ENCODE measurements at places on chromosomes 2 and 18. TPM values are rescaled to one million over a fixed set of nuclear protein-coding genes. Genes with fewer than 3 reads are reported as not detected.

- no peak for DNase-seq
Measured at GRCh38 chr2:140440815-140441214, 1660.6 kb upstream of the NXPH2 start.

DNA sequence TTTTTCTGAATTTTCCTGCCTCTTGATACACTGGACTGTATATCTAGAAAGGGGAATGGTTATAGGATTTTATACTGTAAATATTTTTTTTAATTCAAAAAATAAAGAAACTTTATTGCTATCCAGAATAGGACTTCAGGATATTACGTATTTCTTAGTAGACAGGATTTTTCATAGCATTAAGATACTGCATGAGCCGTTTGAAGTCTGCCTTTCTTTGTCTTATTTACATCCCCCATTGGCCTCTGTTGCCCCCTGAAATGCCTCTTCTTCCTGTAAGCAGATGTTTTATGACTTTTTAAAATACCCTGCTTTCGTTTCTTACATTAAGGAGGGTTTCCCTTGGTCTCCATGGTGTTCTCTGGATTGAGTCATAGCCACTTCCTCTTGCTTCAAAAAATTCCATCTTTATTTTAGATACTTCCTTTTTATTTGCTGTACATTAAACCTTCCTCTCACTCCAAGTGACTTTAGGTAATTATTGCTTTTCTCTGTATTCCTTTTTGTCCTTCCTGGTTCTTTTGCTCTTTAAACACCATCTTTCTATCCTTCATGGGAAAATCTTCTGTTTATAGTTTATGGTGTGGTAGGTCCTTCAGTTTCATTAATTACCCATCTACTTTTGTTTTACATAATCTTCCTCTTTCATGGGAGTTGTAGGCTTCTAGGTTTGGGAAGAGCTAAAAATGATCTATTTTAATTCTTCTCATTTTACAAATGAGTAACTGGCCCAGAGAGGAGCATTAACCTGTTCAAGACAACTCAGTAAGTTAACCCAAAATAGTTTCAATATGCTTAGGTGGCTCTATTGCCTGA lies 72.6 kb downstream of the ZNF532 start:
- DNase-seq = no peak

- DNase-seq = no peak
Measured at GRCh38 chr2:217402761-217403383, 543.0 kb upstream of the TNP1 start.

DNA sequence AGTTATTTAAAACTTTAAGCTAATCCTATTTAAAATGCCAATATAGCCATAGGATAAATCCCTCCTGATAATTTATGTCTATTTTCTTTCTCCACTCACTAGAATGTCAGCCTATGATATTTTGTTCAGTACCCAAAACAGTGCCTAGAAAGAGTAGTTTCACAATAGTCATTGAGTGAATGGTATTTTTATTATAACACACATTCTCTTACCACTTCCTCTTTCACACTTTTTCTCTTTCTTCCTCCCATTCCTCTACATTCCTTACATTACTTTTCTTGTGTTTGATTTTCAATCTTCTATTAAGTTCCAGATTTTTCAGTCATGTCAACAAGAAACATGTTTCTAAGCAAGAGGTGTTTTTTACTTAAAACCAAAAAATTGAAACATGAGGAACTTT lies 327.6 kb upstream of the UBE2E3 start:
- no peak for DNase-seq

- DNase-seq = no peak
Measured at GRCh38 chr18:29071869-29072268, 894.9 kb upstream of the CDH2 start.

GRCh38 chr2:57598551-57598950 lies 448.1 kb upstream of the VRK2 start:
- DNase-seq = no peak

- DNase-seq = peak; percentile 82
Measured at GRCh38 chr2:195535911-195536522, 121.0 kb upstream of the SLC39A10 start.

DNA sequence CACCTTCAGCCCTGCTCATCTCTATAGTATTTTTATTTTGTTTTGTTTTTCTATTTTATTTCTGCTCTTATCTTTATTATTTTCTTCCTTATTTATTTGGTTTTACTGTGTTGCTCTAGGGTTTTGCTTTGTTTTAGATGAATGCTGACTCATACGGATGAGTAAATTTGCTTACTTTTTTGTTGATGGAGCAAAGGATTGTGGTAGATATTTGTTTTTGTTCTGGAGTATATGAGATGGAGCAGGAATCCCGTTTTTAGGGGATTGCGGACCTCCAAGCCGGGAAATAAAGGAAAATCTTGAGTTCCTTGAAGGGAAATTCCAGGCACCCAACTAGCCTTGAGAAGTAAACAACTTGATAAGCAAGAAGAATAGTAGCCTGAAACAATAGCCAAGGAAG lies 15.3 kb upstream of the COLEC12 start:
- DNase-seq = no peak

DNA sequence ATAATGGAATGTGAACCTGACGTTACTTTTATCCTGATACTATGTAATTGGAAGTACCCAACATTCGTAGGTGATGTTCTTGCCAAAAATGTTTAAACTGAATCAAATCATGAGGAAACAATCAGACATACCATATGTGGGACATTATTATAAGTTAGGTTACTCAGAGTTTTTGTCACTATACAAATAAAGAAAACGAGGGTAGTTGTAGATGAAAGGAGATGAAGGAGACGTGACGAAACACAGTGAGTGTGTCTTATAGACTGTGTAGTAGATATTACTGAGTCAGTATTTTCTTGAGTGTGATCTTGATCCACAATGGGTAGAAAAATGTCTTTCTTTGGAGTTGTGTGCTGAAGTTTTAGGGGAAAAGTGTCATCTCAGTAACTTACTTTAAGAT lies 176.8 kb downstream of the ZNF407 start:
- no peak for DNase-seq

DNA sequence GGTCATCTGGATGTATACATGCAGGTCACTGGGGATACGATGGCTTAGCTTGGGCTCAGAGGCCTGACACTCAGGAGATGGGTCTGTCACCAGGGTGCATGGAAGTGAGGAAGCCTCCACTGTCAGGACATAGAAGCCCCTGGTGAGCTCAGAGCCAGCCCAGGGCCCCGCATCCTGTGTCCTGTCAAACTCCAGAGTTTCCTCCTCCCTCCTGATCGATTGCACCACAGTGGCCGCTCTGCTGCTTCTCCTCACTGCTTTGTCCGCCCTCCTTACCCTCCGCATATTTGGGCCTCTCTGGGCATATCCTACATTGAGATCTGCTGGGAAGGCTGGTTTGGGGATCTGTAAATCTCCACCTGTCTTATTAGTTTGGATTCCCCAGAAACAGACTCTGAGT lies 37.5 kb upstream of the ATG16L1 start:
- DNase-seq = no peak

DNA sequence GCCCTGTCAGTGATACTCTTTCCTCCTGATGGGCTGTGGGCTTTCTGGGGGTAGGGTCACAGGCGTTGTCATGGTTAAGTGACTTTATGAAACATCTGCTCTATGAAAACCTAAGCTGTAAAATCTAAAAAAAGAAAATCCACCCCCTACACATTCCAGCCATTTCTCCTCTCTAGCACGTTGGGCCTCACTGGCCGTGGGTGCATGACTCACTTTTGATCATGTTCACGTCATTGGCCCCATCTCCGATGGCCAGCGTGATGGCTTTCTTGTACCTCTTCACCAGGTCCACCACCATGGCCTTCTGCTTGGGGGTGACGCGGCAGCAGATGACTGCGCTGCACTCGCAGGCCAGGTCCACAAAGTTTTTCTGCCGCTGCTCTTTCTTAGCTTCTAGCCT lies 39.3 kb upstream of the NARS1 start:
- DNase-seq = no peak

DNA sequence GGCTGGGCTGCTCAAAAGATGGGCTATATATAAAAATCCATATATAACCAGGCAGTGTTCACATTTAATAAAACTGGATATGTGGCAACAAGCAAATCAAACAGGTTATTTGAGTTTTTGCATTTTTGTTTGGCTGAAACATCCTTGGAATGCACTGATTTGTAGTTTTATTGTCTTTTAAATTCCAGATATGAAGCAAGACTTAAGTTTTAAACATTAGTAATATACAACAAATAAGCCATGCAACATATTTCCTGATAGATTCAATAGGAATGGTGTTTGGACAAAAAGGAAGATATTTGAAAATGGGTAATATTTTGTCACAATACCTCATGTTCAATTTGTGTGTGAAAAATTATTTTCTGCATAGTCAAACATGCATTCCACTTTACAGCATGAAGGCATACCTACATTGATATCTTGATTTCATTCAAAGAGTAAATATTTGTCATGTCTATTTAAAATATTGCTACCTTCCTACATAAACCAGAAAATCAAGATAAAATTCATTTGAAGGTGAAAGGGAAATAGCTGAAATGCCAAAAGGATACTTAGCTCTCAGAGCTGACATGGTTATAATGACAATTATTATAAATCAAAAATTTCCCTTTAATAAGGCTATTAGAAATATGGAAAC lies 132.3 kb upstream of the NETO1 start:
- DNase-seq = no peak

DNA sequence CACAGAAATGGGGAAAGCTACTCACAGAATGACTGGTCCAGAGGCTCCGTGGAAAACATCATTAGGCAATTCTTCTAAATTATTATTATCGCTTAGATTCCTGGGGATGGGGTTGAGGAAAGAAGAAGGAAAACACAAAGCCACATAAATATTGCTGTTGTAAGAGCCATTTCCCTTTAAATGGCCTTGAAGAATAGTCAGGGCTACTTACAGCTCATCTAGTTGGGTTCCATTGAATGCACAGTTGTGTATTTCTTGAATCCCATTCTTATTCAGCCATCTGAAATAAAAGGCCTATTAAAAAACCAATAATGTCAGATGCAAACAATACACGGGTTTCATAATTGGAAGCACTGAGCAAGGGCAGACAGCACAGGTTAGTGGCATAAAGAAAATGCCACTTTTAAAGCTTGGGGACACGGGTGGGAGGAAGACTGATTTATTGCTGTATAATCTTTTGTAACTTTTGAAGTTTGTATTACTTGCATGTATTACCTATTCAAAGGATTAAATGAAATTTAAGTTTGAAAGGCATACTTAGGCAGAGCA lies 171.4 kb downstream of the FSHR start:
- DNase-seq = no peak

DNA sequence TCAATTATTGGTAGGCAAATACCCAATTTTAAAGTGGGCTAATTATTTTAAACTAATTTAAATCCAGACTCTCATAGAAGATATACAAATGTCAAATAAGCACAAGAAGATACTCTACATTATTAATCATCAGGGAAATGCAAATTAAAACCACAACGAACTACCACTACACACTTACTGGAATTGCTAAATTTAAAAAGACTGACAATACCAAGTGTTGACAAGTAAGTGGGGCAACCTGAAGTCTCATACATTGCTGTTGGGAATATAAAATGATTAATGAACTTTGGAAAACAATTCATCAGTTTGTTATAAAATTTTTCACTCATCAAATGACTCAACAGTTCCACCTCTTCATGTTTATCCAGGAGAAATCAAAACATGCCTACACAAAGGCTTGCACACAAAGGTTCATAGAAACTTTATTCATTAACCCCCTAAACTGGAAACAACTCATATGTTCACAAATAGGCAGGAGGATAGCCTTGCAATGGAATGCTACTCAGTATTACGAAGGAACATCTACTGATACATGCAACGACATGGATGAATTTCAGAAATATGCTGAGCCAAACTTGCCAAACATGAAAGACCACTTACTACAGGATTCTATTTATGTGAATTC lies 120.8 kb downstream of the MCFD2 start:
- no peak for DNase-seq

DNA sequence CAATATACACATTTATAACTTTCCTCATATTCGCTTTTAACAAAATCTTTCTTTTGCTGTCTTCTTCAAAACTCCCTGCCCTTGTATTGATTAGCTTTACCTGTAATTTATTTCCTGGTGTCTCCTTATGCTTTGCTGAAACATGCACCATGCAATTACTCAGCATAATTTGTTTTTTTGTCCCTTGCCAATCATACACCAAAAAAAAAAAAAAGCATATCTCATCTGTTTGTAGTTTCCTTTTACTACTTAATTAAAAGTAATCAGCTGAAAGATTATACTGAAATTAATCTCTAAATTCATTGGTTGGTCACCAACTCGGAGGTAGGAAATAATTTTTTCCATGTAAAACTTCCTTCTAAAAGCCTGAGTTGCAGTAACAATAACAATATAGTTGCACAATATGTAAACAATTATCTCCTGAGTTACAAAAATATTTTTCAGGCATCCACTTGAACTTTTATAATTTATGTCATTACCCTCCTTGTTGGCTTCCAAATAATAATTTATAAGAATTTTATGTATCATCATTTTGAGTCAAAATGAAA lies 53.0 kb upstream of the ROCK1 start:
- no peak for DNase-seq

- no peak for DNase-seq
Measured at GRCh38 chr2:150378686-150379085, 108.8 kb downstream of the RND3 start.

DNA sequence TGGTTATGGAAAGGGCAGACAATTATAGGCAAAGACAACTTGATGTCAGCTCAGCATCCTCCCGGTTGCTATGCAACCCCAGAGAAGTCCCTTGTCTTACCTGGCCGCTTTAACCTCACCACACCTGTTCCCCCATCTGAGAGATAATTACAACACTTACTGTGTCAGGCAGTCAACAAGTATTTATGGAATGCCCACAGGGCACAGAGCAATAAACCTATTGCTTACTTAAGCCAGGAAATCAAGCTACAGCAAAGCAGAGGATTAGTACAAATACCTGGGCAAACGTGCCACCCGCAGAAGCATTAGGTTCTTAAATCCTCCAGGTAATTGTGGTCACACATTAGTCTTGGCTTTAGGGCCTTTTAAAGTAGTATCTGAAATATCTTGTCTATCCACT lies 320.4 kb upstream of the REV1 start:
- DNase-seq = no peak

- no peak for DNase-seq
Measured at GRCh38 chr2:26978061-26978596, 7.7 kb downstream of the MAPRE3 start.

- no peak for DNase-seq
Measured at GRCh38 chr2:148957023-148957422, 81.5 kb upstream of the LYPD6B start.

- no peak for DNase-seq
Measured at GRCh38 chr2:98548920-98549818, 59.1 kb downstream of the COA5 start.

GRCh38 chr18:10789180-10789579 lies 263.4 kb downstream of the NAPG start:
- no peak for DNase-seq

- DNase-seq = no peak
Measured at GRCh38 chr18:42310956-42311355, 355.9 kb downstream of the PIK3C3 start.

- DNase-seq = peak; percentile 57
Measured at GRCh38 chr2:241636182-241637017, 558 bp downstream of the THAP4 start.

EGR4 gene
- total RNA-seq = 1.6 TPM

CXCR2 gene
- total RNA-seq = 0.25 TPM

HAAO gene
- 0.65 TPM for total RNA-seq

STK25 gene
- 83.5 TPM for total RNA-seq

DSC2 gene
- not detected for total RNA-seq

FAM110C gene
- 2.0 TPM for total RNA-seq

EVX2 gene
- not detected for total RNA-seq

SP5 gene
- not detected for total RNA-seq
